ENCODE measurements at places on chromosomes 5 and 9. TPM values are rescaled to one million over a fixed set of nuclear protein-coding genes. Genes with fewer than 3 reads are reported as not detected.
A peak's percentile ranks its signal among the peaks of the same experiment; 100 is the strongest.

The GRIN3A gene
- 0.98 TPM for polyA plus RNA-seq

The HRH2 gene
- 0.94 TPM for polyA plus RNA-seq

The ANKRD33B gene
- polyA plus RNA-seq, result 2.5 TPM

The LRRC19 gene
- 0.13 TPM for polyA plus RNA-seq

- DNase-seq, result no peak
Observed at GRCh38 chr9:34588671-34589635, 571 bp downstream of the CNTFR start.

DNA sequence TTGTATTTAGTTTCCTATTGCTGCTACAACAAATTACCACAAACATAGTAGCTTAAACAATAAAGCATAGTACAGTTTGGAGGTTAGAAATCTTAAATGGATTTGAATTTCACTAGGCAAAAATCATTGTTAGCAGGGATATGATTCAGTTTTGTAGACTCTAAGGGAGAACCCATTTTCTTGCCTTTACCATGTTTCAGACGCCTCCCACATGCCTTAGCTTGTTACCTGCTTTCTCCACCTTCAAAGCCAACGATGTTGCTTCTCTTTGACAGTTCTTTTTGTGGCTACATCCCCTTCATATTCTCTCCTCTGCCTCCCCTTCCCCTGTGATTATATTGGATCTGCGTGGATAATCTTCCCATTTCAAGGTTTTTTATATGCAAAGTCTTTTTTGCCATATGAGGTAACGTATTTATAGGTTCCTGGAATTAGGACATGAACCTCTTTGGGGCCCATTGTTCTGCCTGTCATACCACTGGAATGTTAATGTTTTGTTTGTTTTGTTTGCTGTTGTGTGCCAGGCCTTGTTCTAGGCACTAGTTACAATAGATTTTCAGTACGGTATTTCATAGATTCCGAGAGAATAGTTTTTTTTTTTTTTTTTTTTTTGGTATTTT, 54.1 kb downstream of the UHRF2 start:
- no peak for DNase-seq

- DNase-seq, result no peak
Observed at GRCh38 chr5:121797681-121798518, 53.8 kb upstream of the FTMT start.

- DNase-seq, result no peak
Observed at GRCh38 chr5:149452665-149453617, 73.8 kb upstream of the IL17B start.

GRCh38 chr5:54224103-54224826, 86.1 kb downstream of the ARL15 start:
- DNase-seq, result no peak

GRCh38 chr5:168826246-168826725, 247.1 kb upstream of the PANK3 start:
- no peak for DNase-seq

DNA sequence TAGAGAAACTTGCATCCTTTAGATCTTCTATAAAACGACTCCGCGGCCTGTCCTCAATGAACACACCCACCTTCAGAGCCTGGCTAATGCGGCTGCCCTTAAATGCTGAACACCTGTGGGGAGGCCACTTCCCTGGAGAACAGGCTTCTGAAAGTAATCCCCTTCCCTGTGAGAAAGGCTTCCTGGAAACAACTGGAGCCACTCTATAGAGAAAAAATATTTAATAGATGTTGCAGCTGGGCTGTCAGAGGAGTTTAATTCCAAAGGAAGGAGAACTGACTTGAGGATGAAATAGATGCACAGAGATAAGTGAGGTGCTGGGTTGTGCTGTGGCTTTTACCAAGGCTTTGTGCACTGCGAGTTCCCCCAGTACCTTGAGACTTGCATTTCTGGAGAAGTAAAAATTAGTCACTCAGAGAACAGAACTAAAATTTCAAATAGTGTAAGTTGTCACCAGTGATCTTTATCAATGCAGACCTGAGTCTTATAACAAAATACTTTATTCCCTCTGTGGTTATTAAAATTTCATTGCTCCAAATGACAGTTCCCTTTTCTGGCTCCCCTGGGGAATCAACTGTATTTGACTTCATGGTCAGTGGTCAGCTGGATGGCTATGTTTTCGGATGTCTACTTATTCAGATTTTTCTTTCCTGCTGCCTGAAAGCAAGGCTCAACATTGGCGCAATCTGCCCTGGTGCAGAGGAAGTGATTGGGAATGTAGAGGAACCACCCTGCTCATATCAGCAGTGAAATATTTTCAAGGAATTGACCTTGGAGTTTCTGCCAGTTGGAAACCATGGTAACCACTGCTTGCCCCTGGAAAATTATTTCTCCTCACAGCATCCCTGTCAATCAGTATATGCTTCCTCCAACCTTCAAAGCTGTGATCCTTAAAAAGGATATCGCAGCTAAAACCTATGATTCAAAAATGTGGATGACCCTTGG, 238.8 kb downstream of the SMARCA2 start:
- DNase-seq, result no peak

GRCh38 chr5:71893451-71893850, 174.4 kb downstream of the CARTPT start:
- no peak for DNase-seq

DNA sequence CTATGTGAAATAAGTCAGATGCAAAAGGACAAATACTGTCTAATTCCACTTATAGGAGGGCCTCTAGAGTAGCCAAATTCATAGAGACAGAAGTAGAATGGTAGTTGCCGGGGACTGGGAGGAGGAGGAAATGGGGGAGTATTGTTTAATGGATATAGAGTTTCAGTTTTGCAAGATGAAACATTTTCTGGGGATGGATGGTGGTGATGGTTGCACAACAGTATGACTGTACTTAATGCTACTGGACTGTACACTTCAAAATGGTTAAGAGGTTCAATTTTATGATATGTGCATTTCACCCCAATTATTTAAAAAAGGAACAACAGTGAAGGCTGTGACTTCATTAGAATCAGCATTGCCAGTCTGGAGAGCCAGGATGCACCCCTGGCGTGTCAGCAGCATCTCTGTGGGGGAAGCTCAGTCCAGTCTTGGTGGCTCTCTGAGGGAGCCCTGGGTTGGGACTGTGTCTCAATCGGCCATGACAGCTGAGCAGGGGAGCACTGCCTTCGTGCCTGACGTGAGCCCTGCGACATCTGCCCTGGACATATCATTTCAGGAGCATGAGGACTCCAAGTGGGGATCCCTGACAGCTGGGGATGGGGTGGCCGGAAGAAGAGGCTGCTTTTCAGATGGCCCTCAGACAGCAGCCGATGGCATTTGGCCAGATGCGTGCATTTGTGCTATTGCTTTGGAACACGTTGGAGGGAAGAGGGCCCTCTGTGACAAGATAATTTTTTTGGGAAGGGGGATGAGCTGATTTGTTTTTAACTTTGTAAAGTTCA, 130.8 kb upstream of the STC2 start:
- DNase-seq, result peak; percentile 43

GRCh38 chr5:142287973-142288313, 36.9 kb downstream of the SPRY4 start:
- DNase-seq, result no peak
